NCI-H345 (cell line): ENCODE measurements at places on chromosomes 2 and 18.

- peak; percentile 50 for DNase-seq
These were observed 58.1 kb downstream of the NCKAP1 start for GRCh38 chr2:182980115-182980514.

- DNase-seq: no peak
These were observed 127.9 kb upstream of the SEC11C start for GRCh38 chr18:59011786-59012185.

- no peak for DNase-seq
These were observed 9.8 kb upstream of the ARHGEF4 start for GRCh38 chr2:130826821-130827501.

- DNase-seq: no peak
These were observed 8.3 kb upstream of the POMC start for GRCh38 chr2:25176541-25177181.

GRCh38 chr2:172200495-172201085 lies 97.9 kb upstream of the DLX2 start:
- no peak for DNase-seq

GRCh38 chr2:191165176-191165643 lies 14.4 kb upstream of the STAT4 start:
- DNase-seq: peak; percentile 42

GRCh38 chr2:112047537-112048235 lies 7.4 kb upstream of the TMEM87B start:
- DNase-seq: no peak

GRCh38 chr2:104867813-104868504 lies 14.0 kb downstream of the POU3F3 start:
- DNase-seq: no peak

DNA sequence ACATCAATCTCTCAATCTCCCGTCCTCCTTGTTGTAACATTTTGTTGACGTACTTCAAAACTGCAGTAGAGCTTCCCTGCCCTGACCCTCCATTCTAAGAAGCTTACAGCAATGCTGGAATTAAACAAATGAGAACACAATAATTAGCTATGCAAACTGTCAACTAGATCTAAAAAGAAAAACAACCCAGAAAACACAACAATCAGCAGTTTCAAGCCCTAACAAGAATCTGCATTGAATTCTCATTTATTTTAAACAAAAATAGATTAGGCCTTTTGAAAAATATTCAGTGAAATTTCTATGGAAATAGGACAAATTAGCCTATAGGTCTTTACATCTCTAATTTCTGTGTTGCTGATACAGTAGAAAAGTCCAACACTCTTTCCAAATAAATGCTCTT lies 807.0 kb upstream of the FSHR start:
- no peak for DNase-seq

- no peak for DNase-seq
These were observed 214.8 kb downstream of the MC4R start for GRCh38 chr18:60157810-60158209.

DNA sequence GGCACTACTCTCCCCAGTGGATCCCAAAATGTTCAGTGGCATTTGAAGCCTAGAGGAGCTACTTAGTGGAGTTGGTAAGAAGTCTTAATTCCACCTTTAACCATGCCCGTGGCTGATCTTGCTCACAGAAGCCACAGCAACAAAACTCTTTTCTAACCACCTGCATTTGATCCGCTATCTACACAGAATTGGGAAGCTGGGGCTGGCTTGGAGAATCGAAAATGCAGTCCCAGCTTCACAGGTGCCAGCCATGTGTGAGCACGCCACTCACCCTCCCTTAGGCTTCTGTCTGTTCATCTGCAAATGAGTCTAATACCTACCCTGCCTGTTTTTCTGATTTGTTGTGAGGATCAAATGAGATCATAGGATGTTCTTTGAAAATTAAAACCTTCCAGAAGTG lies 182.6 kb downstream of the BCL11A start:
- no peak for DNase-seq

DNA sequence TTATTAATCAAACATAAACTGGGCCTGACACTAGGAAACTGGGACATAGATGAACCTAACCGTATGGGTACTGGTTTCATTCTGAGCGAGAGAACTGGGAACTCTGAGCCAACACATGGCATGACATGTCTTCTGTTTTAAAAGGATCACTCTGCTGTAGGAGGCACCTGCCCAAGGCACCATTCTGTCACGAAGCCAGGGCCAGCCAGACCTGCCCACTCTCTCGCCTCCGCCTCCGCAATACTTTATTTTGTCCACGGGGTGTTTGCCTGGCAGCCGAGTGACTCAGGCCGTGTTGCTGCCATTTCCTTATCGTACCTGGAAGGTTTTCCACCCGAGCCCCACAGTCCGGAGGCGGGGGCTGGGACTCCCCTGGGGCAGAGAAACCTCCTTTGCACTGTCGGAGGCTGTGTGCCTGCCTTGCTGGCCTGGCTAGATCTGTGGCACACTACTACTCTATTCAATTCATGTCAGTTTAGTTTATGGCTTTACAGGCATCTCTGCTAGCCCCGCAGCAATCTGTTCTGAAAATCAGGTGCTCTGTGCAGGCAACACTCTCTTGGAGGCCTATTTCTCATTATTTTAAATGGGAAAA lies 120.4 kb upstream of the ACKR3 start:
- no peak for DNase-seq

DNA sequence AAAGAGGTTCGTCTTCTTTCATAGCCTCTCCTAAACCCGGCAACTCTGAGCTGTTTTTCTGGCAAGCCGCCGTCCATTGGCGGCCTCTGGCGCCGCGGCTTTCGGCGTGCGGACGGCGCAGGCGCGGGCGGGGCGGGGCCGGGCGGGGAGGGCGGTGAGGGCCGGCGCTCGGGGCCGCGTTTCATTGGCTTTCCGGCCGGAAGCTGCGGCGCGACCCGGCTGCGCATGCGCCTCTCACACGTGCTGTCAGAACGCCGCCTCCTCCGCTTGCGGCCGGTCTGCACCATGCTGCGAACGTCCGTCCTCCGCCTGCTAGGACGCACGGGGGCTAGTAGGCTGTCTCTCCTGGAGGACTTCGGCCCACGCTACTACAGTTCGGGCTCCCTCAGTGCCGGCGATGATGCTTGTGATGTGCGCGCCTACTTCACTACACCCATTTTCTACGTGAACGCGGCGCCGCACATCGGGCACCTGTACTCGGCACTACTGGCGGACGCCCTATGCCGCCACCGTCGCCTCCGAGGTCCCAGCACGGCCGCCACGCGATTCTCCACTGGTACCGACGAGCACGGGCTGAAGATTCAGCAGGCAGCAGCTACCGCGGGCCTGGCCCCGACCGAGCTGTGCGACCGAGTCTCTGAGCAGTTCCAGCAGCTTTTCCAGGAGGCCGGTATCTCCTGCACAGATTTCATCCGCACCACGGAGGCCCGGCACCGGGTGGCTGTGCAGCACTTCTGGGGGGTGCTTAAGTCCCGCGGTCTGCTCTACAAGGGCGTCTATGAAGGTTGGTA lies at the start of gene MARS2:
TSS of gene MARS2 (plus strand) at position 249 of the 791 bp plus-strand sequence. CDS start at position 286, 37 bp downstream.
- peak; percentile 92 for DNase-seq

DNA sequence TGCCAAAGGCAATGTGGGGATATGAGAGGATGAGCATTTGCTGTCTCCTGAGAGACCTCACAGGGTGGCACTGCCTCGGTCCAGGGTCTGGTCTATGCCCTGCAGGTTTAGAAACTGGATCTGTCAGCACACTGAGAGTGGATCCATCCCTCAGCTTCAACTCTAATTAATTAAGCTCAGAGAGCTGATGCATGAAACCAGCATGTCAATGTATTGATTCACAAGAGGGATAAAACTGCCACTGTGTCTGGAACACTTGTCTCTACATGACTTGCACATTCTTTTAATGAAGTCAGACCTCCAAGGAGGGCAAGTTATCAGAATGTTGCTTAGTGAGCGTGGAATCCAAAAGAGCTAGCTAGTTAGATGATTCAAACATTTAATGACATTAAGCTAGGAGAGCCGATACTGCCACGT lies 22.5 kb upstream of the POLE4 start:
- no peak for DNase-seq

DNA sequence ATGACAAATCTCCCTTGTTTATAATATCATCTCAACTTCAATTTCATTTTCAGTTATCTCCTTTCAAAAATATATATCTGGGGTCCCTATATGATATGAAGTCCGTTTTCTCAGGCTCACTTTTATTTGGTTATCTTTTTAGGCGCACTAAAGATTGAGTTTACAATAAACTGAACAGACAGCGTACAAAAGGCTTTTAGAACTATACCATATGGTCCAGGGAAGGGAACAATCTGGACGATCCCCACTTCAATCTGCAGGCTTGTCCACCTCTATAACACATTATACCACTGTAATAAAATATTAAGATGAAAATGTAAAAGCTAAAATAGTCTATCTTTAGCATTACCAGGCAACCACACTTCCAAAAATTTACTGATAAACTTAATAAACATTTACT lies 289.9 kb downstream of the ZEB2 start:
- DNase-seq: no peak

DNA sequence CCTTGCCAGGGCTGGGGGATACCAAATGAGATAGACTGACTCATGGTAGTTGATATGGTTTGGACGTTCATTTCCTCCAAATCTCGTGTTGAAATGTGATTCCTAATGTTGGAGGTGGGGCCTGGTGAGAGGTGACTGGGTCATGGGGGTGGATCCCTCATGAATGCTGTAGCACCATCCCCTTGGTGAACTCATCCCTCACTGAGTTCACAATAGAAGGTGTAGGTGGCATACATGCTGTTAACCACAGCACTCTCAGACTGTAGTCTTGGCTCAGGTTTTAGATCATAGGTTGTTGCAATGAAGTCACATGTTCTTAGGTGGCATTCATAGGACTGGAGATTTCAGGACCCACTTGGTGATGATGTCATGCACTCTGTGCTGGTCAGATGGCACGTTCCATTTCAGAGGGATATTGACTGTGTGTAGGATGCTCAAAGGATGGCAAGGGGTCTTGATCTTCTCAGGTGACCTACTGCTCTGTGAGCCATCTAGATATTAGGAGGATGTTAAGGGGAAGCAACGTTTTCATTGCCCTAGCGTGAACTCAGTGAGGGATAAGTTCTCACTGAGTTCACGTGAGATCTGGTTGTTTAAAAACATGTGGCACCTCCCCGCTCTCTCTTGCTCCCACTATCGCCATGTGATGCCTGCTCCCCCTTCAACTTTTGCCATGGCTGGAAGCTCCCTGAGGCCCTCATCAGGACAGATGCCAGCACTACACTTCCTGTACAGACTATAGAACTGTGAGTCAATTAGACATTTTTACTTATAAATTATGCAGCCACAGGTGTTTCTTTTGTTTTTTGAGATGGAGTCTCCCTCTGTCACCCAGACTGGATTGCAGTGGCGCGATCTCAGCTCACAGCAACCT lies 73.8 kb upstream of the ACAA2 start:
- no peak for DNase-seq

DNA sequence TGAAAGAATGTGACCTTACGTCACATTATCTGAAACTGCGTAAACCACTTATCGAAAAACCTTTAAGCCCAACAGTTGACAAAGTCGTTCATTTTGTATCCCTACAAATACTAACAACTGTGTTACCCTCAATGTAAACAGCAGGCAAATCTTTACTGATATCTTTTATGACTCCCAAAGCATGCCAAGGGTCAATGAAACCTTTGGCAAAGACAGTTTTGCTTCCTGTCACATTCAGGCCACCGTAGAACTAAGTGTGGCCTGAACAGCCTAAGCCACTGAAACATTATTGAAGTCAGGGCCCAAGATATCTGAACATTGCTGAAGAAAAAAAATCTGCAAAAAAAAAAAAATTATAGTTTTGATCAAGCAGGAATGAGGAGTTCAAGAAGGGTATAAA lies 77.3 kb downstream of the FAM124B start:
- DNase-seq: no peak

- no peak for DNase-seq
These were observed 166.0 kb upstream of the STK17B start for GRCh38 chr2:196337208-196337953.

DNA sequence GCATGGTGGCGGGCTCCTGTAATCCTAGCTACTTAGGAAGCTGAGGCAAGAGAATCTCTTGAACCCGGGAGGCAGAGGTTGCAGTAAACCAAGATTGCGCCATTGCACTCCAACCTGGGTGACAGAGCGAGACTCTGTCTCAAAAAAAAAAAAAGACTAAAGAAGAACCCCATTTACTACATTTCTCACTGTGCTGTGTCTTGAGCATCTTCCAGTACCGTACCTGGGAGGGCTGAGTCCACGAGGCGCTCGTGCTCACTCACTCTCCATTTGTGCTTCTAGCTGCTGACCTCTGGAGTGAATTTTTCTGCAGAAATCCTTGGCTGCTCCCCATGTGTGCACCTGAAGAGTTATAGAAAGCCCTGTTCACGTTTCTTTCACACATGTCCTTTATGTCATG lies 204.8 kb downstream of the LDLRAD4 start:
- DNase-seq: no peak

DNA sequence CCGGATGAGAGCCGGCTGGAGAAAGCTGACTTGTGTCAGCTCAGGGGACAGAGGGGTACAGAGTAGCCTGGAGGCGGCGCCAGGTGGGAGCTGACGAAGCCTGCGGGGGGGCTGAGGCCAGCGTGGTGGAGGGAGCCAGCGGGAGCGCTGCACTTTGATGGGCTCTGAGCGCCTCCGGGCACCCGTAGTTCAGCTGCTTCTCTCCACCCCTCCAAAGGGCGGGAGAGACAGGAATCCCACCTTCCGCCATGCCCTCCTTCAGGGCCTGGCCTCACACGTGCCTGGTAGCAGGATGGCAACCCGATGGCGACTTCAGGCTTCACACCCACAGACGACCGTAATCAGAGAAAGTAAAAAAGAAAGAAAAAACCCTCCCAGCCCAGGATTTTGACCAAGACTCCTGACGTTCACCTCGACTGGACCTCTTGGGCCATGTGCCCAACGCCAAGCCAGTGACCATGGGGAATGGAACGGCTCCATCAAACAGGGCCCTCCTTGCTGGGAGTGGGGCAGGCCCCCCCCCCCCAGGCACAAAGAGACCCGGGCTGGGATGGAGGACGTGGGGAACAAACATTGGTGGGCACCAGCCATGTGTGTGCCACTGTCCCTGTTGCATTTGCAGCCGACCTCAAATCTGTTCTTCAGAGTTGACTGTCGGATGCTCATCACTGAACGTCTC lies 60.7 kb upstream of the ASAP2 start:
- DNase-seq: no peak

DNA sequence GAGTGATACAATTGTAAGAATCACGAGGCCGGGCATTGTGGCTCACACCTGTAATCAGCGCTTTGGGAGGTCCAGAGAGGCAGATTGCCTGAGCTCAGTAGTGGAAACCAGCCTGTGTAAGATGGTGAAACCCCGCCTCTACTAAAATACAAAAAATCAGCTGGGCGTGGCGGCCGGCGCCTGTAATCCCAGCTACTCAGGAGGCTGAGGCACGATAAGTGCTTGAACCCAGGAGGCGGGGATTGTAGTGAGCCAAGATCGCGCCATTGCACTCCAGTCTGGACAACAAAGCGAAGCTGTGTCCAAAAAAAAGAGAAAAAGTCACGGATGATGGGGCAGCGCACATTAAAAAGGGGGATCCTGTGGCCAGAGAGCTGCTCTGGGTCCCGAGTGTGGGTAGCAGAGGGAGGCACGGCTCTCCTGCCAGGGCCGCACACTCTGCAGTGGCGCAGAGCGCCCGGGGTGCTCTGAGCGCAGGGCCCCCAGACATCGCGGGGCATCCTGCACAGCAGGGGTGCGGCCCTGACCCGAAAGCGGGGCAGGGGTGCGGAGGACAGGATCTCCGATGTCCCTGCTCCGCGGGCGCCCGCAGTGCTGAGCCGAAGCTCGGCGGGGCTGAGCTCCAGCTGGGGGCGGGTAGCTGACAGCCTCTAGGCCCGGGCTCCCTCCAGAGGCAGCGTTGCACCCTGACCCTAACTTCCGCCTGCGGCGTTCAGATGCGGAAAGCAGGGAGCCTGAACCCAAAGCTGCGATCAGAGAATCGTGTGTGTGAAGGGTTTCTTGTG lies 30.4 kb upstream of the RAB6D start:
- no peak for DNase-seq

- no peak for DNase-seq
These were observed 86.7 kb downstream of the RNF144A start for GRCh38 chr2:7003895-7004294.
